ENCODE measurements at places on chromosomes 3 and 15.
A peak's percentile ranks its signal among the peaks of the same experiment; 100 is the strongest.

- DNase-seq, result no peak
Observed at GRCh38 chr3:86995537-86995936, 4.6 kb upstream of the VGLL3 start.

- no peak for DNase-seq
Observed at GRCh38 chr3:197019021-197019420, 10.6 kb downstream of the MELTF start.

GRCh38 chr15:51310064-51310463 is 28.3 kb downstream of the CYP19A1 start:
- no peak for DNase-seq

DNA sequence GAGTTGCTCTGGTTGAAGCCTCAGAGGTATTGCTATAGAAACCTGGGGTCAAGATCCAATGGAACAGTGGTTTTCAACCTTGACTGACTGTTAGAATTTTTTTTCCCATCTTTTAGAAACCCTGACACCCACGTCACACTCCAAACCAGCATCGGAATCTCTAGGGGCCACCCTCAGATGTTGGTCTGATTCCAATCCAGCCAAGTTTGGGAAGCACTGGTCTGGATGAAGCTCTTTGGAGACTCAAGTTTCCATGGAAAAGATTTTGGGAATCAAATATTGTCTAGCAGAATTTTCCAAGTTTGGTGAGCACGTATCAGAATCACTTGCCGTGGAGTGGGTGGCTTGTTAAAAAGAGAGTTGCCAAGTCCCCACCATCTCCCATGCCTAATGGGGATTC is 103.8 kb downstream of the THSD4 start:
- DNase-seq, result no peak

DNA sequence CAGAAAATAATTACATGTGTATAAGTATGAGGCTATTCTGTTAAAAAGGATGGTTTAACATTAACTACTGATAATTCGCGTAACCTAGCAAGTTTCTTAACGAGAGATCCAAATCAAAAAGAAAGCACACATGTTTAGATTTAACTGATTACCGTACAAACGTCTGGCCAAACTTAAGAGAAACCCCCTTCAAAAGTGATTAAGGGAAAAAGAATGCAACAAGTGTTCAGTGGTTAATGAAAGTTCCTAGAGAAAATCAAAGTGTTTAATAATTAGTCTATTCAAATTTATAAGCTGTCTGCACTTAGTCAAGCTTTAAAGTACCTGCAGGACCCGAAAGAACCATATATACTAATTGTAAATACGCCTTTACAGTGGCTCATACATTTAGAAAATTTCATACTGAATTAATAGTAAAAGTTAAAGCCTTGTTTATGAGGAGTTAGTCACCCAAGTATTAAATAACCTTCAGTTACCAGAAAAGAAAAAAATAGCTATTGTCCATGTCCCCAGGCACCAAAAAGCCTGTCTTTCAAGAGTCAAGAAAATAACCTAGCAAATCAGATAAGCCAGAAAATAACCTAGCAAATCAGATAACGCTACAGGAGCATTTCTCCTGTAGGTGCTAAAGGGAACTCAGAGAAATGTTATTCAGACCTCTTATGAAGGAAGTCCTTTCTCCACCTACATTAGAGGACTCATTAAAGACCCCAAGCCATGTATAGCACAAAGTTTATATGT is 34.6 kb downstream of the ZNF589 start:
- no peak for DNase-seq

DNA sequence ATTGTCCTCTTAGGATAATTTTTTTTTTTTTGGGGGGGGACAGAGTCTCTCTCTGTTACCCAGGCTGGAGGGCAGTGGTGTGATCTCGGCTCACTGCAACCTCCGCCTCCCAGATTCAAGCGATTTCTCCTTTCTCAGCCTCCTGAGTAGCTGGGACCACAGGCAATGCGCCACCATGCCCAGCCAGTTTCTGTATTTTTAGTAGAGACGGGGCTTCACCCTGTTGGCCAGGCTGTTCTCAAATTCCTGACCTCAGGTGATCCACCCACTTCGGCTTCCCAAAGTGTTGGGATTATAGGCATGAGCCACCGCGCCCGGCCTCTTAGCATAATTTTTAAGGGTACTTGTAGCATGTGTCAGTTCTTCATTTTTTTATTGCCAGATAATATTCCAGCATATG is 122.6 kb downstream of the FNDC3B start:
- DNase-seq, result no peak

DNA sequence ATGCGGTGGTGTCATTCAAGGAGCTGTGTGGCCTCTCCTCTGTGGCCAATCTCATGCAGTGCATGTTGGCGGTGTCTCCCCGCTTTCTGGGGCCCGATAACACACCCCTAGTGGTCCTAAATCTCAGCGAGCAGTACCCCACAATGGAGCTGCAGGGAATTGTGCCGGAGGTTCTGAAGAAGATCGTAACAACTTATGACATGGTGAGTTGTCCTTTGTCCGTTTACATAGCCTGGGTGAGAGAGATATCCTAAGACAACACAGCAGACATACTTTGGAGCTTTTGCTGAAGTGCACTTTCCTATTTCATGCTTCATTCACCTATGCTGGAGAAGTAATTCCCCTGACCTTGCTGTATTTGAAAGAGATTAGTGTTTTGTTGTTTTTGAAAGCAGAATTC is 130.0 kb downstream of the PLCL2 start:
- no peak for DNase-seq

DNA sequence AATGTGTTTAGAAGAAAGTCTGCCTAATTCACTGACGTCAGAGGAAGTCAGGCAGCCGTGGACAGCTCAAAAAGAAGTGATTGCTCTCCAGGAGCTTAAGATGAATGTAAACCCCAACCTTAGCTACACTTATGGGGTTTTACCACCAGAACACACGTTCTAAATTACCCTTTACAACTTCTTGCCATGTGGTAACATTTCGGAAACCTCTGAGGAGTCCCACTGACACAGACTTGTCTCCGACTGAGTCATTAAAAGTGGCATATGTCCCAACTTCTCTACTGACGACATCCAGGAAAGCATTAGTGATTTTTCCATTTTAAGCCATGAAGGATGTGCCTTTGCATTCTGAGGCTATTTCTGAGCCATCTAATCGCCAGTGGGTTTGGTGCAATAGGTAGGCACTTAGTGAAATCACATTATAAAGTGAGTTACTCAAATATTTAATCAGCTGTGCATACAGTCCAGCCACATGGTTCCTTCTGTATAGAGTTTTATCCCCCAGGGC is 32.4 kb downstream of the C2CD4A start:
- no peak for DNase-seq

DNA sequence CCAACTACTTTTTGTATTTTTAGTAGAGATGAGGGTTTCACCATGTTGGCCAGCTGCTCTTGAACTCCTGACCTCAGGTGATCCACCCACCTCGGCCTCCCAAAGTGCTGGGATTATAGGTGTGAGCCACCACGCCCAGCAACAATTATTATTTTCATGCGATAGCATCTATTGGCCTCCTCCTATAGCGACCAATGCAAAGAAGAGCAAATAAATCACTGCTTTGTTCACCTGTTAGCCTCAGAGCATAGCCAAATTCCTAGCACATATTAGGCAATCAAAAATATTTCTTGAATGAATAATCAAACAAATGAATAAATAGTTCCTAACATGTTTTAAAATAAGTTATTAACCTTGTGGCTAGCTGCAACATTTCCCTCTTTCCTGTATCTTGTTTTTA is 36.8 kb upstream of the TNFSF10 start:
- no peak for DNase-seq

- DNase-seq, result no peak
Observed at GRCh38 chr3:129003578-129004112, 2.5 kb downstream of the EFCC1 start.

DNA sequence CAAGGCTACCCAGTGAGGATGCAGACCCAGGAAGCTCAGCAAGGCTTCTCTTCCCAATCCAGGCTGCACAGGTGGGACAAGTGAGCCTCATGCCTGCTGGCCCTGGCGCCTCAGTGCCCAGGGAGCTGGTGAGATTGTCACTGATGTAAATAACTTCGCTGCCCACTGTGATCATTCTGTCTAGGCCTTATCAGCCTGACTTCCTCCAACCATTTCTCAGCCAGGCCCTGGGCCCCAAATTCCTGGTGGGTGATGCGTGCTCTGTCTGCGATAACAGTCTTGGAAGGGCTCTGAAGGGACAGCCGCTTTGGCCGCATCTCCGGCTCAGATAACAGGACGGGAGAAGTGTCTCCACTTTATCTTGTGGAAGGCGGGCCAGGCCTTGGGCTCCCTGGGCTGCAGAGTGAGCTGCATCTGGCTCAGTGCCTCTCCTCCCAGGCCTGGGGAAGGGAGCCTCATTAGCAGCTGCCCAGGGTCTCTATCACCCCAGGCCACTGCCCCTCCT is 2.2 kb upstream of the FBLN2 start:
- no peak for DNase-seq

DNA sequence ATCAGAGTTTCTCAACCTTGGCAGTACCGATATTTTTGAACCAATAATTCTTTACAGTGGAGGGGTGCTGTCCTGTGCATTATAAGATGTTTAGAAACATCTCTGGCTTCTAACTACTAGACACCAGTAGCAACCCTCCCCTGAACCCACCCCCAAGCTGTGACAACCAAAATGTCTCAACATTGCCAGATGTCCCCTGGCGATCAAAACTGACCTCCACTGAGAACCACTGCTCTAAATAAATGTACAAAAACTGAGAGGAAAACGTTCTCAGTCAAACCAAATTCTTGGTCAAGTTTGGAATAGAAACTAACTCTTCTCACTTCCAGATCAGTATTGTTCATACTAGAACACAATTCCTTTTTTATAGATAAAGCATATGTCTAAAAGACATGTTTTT is 58.5 kb downstream of the GPR160 start:
- no peak for DNase-seq

GRCh38 chr3:14237457-14237856 is 58.8 kb downstream of the LSM3 start:
- no peak for DNase-seq

- no peak for DNase-seq
Observed at GRCh38 chr15:65512189-65512588, 5.3 kb downstream of the DPP8 start.

DNA sequence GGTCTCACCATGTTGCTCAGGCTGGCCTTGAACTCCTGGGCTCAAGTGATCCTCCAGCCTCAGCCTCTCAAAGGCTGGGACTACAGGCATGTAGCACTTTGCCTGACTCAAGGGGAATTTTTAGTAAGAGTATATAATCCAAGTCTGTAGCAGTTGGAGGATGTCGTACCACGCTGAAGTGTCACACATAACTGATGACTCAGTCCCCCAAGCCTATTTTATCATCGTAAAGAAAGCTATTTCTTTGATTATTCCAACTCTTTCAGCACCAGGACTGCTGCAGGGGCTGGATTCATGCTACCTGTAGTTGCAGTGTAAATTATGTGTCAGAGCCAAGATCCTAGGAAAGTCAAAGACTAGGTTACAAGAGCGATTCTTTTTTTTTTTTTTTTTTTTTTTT is 1.4 kb upstream of the PRKCI start:
- DNase-seq, result no peak

DNA sequence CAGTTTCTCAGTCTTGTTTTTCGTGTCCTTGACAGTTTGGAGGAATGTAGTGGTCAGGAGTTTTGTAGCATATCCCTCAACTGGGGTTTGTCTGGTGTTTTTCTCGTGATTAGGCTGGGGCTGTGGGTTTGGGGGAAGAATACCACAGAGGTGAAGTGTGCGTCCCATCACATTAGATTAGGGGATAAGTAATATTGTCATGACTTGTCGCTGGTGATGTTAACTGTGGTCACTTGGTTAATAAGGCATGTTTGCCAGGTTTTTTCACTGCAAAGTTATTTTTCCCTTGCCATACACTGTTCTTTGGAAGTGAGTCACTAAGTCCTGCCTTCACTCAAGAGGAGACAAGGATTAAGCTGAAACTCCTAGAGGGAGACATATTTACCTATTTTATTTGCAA is 39.1 kb downstream of the PAK2 start:
- no peak for DNase-seq

DNA sequence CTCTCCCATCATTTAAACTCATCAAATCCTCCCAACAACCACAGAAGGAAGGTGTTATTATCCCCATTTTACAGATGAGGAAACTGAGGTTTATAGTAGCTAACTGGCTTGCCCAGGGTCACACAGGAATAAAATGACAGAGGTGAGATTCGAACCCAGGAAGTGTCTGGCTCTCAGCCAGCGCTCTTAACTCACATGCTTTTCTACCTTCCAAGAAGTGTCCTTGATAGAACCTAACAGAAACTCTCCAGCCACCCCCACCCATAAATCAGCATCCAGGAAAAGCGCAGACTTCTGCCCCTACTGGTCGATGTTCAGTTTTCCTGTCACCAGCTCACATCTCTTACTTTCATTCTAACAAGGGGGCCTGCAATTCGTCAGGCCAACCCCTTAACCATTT is 51.7 kb downstream of the SPATA12 start:
- DNase-seq, result peak; percentile 36

GRCh38 chr3:61989681-61990080 is 383.7 kb downstream of the FEZF2 start:
- no peak for DNase-seq

DNA sequence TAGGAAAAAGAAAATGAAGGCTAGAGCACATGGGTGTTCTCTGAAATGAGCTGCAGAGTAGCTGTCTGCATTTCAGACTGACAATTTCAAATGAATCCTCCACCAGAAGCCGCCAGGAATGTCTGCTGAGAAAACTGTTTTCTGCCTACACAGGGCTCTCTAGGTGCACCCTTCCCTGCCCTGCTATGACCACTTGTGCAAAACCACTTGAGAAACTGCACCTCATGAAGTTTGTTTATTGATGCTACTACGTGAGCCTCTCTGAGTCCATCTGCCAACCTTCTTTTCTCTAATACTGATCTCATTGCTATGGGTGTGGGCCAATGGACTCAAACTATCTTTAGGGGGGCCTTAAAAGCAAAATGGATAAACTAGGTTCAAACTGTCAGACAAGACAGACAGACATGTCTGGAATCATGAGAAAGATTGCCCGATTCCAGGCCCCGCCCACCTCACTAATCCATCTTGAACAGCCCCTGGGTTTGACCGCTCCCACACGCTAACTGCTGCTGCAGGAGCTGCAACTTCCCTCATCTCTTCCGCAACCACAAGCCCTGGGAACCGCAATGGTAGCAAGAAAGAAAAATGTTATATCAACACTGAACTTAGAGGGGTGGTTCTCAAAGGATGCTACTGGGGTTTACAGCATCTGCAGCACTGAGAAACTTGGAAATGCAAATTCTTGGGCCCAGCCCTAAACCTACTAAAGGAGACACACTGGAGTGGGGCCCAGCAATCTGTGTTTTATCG is 9.0 kb upstream of the CD47 start:
- DNase-seq, result peak; percentile 27

GRCh38 chr3:172626021-172626640 is 84.7 kb downstream of the NCEH1 start:
- DNase-seq, result no peak

Data from GM13976 (cell line).